ENCODE measurements at places on chromosomes 6 and 20.

GRCh38 chr6:122712093-122712447 lies 67.4 kb upstream of the FABP7 start:
- no peaks in the 10 kb centered on the region for H3K36me3 ChIP-seq
- H3K4me1 ChIP-seq: peaks cover 44% of the 10 kb centered on the region

- no peaks in the 10 kb centered on the region for H3K36me3 ChIP-seq
- H3K27ac ChIP-seq: peak overlapping the region; percentile 55
- DNase-seq: peak; percentile 98
- H3K4me3 ChIP-seq: peak overlapping the region; percentile 71
- H3K27me3 ChIP-seq: no peaks in the 10 kb centered on the region
These were observed 8.2 kb upstream of the CEP250 start for GRCh38 chr20:35447082-35447789.

GRCh38 chr20:3898639-3899038 lies 9.5 kb downstream of the PANK2 start:
- H3K4me1 ChIP-seq: peaks cover 39% of the 10 kb centered on the region
- H3K4me3 ChIP-seq: no peak overlapping the region
- H3K27ac ChIP-seq: peak overlapping the region; percentile 25
- DNase-seq: no peak

DNA sequence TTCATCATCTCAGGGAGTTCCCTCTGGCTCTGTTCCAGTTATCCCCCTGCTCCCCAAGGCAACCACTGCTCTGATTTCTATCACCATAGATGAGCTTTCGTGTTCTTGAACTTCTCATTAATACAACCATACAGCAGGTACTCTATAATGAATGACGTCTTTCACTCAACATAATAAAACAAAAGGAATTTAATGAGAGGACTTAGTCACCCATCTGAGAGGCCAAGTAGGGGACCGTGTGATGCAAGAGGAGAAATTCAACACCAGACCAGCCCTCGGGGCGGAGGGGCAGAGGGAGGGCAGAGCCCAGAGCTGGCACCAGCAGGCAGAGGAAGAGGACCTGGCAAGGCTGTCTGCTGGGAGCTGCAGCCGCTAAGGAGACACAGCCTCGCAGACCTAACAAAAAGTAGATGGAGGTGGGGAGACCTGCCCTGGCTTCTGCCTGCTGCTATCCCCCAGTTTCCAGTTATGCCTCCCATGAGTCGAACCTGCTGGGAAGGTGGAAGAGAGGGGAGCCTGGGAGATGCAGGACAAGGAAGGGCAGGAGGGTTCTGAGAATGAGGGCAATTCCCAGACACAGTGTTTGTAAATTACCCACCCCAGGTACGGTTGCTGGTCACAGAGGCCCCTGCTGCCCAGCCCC lies 13.8 kb downstream of the CCN5 start:
- no peaks in the 10 kb centered on the region for H3K36me3 ChIP-seq
- H3K4me3 ChIP-seq: no peak overlapping the region
- H3K4me1 ChIP-seq: peaks cover 5% of the 10 kb centered on the region
- DNase-seq: no peak
- no peak overlapping the region for H3K27ac ChIP-seq

- no peak for DNase-seq
- no peak overlapping the region for H3K4me3 ChIP-seq
- peaks cover 4% of the 10 kb centered on the region for H3K27me3 ChIP-seq
These were observed 1.4 kb downstream of the FGD2 start for GRCh38 chr6:37006793-37007339.

DNA sequence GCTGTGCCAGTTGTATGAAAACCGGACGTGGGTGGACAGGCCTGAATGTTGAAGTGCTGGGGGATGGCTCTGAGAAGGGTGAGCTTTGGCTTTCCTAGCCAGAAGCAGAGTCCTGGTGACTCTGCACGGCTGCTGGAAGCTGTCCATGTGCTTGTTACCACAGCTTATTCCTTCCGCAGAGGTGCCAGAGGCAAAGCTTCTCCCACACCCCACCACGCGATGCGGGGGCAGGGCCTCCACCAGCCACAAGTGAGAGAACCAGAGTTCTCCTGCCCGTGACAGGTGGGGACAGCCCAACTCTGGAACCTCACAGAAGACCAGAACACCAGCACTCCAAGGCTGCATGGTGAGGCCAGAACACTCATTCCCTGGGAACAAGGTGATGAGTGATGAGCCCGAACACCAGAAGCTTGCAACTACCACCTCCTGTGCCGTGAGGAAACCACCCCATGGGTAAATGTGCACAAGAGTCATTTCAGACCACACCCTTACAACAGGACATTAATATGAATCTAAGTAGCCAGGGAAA lies 36.7 kb downstream of the JAG1 start:
- no peak overlapping the region for H3K4me3 ChIP-seq
- no peak for DNase-seq
- H3K36me3 ChIP-seq: peaks cover 34% of the 10 kb centered on the region
- no peaks in the 10 kb centered on the region for H3K27me3 ChIP-seq

Data from mesothelial cell of epicardium (in vitro differentiated cells).